ENCODE measurements at places on chromosomes 4 and X.

GRCh38 chrX:15714529-15714928, 23.5 kb upstream of the CA5B start:
- no peak for DNase-seq

DNA sequence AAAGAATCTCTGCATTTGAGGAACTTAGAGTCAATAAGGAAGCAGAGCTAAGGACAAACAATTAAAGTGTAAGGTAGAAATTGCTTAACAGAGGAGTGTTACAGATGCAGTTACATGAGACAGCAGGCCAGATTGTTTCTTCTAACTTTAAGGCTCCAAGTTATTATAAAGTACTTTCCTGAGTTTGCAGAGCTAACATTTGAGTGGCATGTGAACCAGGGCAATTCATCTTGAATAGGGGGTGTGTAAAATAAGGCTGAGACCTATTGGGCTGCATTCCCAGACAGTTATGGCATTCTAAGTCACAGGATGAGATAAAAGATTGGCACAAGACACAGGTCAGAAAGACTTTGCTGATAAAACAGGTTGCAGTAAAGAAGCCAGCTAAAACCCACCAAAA, 7.6 kb upstream of the LNX1 start:
- no peak for DNase-seq

GRCh38 chrX:65677954-65678469, 10.6 kb downstream of the MSN start:
- no peak for DNase-seq

DNA sequence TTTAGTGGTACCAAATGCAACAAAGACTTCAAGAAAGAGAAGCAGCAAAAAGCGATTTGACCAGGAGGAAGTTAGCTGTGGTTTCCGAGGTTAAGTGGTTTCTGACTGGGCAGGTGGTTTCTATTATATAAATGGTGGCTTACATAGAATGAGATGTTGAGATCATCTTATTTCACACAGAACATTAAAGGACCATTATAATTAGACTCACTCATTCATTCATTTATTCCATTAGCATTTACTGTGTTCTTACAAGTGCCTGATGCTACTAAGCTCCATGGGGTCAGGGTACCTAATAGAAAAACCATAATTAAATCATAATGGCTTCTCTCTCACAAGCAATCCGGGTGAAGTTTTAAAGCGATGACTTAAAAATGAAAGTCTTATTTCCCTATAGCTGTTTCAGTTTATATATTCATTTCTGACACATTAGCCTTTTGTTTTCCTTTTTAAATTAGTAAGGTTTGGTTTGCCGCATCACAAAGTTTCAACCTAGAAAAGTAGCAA, 10.6 kb downstream of the TSPAN6 start:
- DNase-seq, result no peak

DNA sequence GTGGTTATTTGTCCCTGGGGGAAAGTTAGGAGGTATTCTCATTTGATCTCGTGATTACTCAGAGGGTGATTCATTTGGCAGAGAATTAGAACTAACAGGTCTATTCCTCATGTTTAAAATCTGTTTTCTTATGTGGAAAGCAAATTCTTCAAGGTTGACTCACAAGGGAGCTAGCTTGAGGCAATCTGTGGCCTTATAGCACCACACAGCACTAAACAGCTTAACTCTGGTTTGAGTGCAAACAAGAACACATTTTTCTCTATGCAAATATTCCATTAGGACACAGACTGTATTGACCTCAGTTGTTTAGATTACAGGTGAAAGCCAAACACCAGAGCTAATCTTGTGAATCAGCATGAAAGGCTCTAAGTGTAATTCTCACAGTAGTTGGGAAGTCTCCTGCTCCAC, 694.4 kb upstream of the POU3F4 start:
- DNase-seq, result no peak

DNA sequence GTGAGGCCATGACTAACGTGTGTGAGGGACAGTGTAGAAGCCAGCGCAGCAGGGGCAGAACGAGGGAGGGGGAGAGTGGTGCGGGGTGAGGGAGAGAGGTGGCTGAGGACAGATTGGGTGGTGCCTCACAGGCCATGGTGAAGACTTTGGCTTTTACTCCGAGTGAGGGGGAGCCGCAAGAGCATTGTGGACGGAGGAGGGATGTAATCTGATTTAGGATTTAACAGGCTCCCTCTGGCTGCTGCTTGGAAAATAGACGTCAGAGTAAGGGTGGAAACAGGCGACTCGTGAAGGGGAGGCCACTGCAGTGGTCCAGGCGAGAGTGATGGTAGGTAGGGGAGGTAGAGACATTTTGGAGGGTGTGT, 13.0 kb downstream of the PPP1R3F start:
- DNase-seq, result no peak

DNA sequence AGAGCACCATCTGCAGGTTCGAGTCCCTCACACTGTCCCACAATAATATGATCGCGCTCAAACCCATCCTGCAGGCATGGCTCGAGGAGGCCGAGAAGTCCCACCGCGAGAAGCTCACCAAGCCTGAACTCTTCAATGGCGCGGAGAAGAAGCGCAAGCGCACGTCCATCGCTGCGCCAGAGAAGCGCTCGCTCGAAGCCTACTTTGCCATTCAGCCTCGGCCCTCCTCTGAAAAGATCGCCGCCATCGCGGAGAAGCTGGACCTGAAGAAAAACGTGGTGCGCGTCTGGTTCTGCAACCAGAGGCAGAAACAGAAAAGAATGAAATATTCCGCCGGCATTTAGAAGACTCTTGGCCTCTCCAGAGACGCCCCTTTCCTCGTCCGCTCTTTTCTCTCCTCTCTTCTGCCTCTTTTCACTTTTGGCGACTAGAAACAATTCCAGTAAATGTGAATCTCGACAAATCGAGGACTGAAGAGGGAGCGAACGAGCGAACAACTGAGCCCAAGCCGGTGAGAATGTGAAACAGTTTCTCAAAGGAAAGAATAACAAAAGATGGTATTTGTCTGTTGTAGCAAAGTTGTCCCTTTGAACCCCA, 1.9 kb downstream of the POU4F2 start:
- DNase-seq, result no peak

DNA sequence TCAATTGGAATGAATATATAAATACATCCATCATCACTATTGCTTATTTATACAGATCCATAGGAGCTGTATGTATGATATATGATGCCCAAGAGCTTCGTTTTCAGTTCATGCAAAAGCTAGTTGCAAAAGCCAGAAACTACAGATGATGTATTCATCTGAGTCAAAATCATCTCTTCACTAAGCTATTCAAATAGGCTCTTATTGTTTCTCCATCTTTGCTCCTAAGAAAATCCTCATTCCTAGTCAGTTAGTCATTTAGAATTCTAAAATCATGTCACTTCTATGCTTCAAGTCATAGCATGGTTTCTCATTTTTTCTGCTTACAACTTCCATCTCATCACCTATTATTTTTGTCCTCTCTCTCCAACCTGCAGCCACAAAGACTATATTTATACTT, 300.1 kb upstream of the TRAM1L1 start:
- DNase-seq, result no peak

GRCh38 chr4:123659262-123659661, 262.7 kb downstream of the SPRY1 start:
- no peak for DNase-seq

GRCh38 chr4:121164291-121164690, at the start of gene TNIP3:
TNIP3 (minus strand) TSS chr4:121164321; CDS start chr4:121164125, 196 bp downstream.
- no peak for DNase-seq

DNA sequence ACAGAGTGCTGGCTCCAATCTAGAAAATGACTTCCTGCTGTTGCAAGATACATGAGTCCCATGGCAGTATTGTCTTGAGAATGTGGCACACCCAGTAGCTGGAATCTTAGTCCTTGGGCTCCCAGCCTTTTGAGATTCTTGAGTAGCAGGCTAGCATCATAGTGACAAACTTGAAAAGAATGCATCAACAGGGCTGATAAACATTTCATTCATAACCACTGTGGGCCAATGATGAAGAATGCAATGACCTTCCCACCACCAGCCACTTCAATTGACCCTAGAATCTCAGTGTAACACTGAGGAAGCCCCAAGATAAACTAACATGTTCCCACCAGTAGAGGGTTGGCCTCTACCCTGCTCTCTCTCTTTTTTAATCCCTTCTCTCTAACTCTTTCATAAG, 329.3 kb downstream of the GBA3 start:
- no peak for DNase-seq

GRCh38 chrX:120999413-120999812, 13.9 kb upstream of the CT47A1 start:
- no peak for DNase-seq

- no peak for DNase-seq
Measured at GRCh38 chrX:16160729-16161128, 6.6 kb upstream of the MAGEB17 start.
